ENCODE measurements at places on chromosomes 3 and 15.

DNA sequence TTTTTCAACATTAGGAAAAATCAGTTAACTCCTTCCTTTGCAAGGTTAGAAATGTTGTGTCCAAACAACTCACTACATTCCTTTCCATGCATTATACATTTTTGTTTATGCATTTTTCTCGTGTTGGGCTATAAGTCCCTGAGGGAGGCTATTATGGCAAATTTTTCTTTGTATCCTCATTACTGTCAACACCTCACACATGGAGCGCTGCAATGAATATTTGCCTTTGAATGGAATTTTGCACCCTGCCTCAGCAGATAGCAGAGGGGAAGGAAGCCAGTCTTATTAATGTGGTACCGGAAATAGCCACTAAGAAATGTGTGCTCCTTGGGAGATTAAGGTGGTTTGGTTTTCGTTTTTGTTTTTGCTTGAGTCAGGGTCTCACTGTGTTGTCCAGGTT, 134.7 kb downstream of the THSD4 start:
- no peak for DNase-seq

DNA sequence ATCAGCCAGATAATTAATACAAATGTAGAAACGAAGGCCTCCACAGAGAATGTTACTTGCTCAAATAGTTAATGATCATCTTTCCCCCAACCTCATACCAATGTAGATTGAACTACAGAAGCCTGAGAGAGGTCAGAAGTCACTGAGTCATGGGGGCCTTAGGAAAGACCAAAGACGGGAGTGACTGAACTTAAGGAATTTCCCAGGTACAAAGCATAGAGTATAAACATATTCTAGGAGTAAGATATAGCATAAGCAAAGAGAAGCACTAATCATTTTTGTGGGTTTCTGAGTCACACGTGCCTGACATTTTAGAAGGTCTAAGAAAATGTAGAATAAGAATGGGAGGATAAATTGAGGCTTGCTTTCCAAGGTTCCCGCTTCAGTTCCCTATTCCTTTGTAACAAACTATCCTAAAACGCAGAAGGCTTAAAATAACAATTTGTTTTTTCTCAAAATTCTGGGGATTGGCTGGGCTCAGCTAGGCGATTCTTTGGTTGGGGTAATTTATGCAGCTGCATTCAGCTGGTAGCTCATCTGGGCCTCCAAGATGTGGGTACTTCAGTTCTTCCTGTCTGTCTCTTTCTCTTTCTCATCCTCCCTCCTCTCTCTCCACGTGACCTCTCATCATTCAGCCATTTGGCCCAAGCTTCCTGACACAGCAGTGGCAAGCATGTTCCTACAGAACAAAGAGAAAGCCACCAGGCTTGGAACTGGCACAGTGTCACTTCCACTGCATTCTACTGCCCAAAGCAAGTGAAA, 422.6 kb downstream of the FOXP1 start:
- no peak for DNase-seq

GRCh38 chr15:88897456-88898194, 2.3 kb upstream of the HAPLN3 start:
- DNase-seq: peak; percentile 75

DNA sequence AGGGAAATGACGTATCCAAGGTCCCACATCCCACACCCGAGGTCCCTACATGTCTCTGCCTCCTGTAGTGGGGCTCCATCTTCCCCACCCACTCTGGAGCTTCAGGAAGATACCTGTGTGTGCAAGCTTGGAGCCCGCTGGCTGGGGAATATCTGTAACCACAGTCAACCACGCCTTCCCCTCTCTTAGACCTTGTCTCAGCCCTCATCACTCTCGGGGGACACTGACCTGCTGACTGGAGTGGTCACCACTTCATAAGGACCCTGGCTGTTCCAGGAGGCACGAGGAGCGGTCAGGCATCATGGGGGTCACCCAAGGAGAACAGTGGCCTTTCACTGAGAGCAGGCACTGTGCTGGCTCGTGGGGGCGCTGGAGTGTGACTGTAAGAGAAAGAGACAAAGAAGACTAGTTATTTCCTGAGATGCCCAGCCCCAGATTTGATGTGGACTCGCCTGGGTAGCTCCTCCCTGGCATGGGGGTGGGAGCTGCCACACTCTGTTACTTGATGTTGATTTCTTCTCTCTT, 48.6 kb downstream of the CTXND1 start:
- DNase-seq: no peak

DNA sequence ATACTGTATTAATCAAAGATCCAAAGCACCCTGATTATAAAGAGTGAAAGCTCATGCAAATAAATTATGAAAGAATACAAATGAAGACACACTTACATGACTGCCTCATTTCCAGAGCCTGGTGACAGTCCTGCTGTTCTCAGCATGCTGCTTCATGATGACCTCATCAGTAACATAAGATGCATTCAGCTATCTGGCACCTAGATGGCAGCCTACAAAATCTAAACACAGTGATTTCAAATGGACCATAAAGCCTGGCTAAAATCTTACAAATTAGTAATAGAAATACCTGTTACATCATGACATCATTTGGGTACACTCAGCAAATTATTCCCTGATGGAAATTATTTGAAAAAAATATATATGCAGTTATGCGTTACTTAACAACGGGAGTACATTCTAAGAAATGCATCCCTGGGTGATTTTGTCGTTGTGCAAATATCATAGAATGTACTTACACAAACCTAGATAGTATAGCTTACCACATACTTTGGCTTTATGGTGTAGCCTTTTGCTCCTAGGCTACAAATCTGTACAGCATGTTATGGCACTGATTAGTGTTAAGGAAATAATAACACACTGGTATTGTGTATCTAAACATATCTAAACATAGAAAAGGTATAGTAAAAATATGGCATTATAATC, 207.2 kb downstream of the EPHA3 start:
- DNase-seq: peak; percentile 41

DNA sequence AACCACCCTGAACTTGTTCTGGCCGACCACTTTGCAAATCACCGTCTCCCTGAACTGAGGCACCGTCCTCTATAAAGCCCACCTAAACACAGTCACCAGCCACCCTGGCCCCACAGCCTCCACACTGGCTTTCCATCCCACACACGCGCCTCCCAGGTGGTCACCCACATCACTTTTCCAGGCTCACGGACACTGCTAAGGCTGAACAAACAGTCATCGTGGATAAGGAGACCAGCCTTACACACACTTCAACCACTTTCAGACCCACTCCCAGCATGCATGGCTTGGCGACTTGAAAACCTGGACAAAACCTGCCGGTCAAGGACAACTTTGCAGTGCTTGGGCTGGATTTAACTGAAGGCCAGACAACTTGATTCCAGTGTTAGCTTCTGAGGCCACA, 8.4 kb downstream of the CHSY1 start:
- DNase-seq: no peak

- DNase-seq: no peak
Observed at GRCh38 chr3:16494814-16495431, 18.6 kb downstream of the RFTN1 start.

DNA sequence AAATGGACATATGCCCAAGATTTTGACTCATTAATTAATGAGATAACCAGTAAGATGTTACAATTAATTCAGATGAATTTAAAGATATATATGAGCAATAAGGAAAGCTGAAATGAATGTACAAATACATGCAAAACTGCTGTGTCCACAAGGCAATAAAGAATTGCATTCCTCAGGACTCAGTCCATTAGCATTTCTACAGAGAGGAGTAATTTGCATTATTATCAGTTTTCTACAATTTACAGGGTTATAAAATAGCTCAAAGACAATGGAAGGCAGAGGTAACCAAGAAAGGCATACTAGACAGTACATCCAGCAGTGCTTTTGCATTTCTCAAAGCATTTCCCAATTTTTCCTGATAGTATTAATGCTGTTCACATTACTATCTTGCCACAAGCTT, 377.1 kb upstream of the GOLIM4 start:
- no peak for DNase-seq

- DNase-seq: peak; percentile 36
Observed at GRCh38 chr3:192833177-192833890, 84.3 kb downstream of the MB21D2 start.

DNA sequence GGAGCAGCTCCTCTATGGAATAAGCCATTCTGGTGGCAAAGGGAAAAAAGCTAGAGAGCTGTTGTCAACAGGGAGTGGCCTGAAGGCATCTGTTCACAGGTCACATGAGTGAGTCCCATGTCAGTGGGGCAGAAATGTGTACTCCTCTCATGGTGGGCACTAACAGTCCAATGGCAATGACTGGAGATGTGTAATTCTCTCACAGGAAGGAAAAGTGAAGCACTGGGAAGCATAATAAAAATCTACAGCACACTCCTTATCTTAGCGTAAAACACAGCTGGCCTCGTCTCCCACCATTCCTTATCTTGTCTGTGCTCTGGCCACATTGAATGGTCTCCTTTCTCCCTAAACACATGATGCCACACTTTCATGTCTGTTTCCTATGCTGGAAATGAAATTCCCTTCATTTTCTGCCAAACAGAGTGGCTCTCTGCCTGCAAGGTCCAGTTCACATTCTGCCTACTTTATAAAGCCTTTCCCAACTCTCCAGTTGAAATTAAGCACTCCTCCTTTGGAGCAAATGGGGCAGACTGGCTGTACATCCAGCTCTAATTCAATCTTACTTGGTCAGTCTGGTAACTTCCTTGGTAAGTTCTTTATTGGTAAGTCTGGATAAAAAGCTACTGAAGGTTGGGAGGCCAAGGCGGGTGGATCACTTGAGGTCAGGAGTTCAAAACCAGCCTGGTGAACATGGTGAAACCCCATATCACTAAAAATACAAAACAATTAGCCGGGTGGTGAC, 139.8 kb downstream of the RPL22L1 start:
- no peak for DNase-seq

- DNase-seq: no peak
Observed at GRCh38 chr3:69811452-69812401, 72.5 kb downstream of the MITF start.

All from urothelium cell line (cell line).